Kidney epithelial cell (primary cell): ENCODE measurements at places on chromosomes 11 and 22. TPM values are rescaled to one million over a fixed set of nuclear protein-coding genes. Genes with fewer than 3 reads are reported as not detected.

Gene KREMEN1
- 6.5 and 7.1 TPM in 2 replicates for total RNA-seq

DNA sequence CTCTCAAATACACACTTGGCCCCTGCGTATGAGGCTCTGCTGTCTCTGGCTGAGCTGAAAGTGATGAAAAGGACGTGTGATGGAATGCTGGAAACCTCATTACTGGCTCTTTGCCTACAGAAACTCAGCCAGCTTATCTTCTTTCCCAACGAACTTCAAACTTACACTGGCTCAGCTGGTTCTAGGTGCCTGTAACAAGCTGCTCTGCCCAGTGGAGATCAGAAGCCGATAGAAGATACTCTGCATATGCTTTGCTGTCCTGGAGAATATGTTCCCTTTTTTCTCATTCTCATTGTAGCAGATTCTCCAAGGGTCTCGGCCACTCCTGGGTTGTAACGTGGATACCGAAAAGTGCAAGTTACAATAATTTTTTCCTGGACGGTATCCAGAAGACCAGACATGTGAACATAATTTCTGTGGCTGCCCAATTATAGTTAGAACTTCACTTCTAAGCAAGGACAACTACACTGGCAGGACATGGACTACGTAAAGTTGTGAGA, 405.3 kb upstream of the CCDC90B start:
- no peak for DNase-seq

Gene SCGB1D2
- not detected in 2 replicates for total RNA-seq

DNA sequence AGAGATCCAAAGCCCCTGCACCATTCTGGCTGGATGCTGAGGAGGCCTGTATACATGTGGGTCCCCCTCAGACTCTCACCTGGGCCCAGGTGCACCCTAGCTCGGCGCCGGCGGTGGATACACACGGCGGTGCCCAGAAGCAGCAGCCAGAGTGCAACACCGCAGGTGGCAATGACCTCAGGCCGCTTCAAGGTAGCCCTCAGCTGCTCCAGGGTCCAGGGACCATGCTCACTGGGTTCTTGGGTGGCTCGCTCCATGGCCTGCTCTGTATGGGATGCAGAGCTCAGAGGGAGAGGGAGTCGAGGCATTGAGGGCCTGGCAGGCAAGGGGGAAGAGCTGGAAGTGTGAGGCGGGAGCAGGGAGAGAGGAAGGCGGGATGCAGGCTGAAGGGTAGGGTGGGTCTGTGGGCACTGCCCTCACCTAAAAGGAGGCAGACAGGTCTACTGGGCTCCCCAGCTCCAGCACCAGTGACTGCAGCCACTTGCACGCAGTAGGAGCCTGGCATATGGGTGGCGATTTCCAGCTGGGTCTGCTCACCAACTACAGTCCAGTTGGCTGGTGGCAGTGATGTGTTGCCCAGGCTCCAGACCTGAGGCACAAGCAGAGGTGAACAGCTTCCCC, 3.8 kb downstream of the ROBO4 start:
- no peak for DNase-seq
